ENCODE measurements at places on chromosomes 7 and 10.

DNA sequence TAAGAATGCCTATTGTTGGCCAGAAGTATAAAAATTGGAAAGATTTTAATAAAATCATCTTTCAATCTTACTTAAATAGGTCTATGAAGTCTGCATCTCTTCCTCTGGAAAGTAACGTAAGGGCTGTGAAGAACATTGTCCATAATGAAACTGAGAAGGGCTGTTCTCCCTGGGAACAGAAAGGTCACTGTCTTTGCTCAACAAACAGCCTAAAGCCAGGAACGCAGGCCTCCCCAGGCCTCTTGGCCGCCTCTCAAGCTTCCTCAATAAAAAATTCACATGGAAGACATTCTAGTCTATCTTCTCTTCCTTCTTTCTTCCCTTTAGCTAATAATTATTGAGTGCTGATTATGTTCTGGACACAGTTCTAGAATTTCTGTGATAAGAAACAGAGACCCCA is 9.1 kb upstream of the IDI2 start:
- peak; percentile 43 for DNase-seq

DNA sequence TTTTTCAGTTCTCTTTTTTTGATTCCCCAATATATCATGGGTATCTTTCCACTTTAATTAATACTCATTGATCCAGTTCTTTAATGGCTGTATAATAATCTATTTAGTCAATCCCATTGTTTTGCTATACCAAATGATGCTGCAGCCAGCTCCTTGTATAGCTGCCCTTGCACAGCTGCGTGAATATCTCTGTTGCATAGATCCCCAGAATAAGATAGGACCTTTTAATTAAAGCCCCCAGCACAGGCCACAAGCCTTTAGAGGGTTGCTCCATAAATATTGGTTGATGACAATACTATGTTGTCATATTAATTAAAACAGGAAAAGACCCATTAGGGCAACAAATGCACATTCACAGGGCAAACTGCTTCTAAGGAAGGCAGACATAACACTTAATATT is 57.9 kb downstream of the BUB3 start:
- no peak for DNase-seq

- DNase-seq = no peak
Observed at GRCh38 chr10:1642600-1643160, 94.6 kb downstream of the ADARB2 start.

DNA sequence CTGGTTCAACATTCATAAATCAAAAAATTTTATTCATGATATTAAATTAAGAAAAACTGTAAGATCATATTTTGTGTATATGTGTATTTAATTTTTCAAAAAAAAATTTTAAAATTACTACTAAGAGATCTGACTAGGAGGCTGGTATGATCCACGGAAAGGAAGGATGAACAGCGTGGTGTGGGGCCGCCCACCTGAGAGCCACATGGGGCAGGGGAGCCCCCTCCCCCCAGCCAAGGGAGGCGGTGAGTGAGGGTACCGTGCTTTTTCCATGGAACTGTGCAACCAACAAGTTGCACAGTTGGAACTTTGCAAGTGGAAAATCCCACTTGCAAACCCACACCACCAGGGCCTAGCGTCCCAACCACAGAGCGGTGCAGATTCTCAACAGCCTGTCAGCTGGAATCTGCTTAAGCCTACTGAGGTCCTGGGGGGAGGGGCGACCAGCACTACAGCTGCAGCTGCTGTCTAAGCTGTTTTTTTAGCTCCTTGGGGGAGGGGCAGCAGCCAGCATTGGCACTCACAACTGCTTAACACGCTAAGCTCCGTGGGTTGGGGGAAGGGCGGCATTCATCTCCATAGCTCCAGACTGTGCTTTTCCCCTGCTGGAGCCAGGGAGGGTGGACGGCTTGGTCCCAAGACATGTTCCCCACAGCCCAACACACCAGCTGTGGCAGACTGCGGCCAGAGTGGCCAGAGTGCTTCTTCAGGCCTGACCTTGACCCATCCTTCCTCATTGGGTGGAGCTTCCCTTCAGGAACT is 94.2 kb upstream of the IGFBP3 start:
- DNase-seq = no peak

DNA sequence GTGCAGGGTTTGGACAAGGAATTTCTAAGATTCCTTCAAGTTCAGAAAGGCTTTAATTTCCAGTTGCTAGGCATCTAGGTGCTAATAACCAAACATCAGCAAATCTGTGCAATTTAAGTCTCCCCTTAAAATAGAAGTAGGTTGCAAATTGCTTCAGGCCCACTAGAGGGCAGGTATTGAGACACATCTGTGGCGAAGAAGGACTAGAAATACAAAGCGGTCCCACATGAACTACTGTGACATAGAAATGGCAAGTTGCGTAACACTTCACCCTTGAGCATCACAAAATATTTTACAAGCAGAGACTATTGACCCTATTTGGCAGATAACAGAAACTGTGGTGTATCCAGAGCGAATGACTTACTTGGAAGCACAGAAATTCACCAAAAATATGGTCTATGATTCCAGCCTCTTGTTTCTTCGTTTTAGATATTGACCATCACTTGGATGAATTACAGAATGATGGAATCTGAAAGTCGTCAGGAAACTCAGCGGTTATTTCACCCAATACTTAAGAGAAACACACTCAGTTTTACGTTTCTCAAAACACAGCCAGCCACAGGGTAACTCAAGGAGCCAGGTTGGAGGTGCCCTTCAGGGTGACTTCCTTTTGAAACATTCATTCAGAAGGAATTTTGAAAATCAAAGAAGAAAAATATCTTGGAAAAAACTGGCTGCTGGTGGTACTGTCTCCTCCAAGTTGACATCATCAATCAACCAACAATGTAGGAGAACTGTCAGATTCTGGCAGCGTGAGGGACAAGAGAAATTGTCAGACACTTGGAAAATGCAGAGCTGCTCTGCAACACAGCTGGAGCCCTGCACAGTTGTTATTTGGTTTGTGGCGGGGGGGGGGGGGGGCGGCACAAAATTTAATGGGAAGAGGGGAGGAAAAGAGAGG is 256.3 kb upstream of the MINDY3 start:
- no peak for DNase-seq
